ENCODE measurements at places on chromosomes 7 and 10. TPM values are rescaled to one million over a fixed set of nuclear protein-coding genes. Genes with fewer than 3 reads are reported as not detected.
A peak's percentile ranks its signal among the peaks of the same experiment; 100 is the strongest.

Gene NUDT13
- total RNA-seq = 0.51 TPM

GRCh38 chr7:102210787-102211186, 75.9 kb upstream of the SH2B2 start:
- no peak for DNase-seq

DNA sequence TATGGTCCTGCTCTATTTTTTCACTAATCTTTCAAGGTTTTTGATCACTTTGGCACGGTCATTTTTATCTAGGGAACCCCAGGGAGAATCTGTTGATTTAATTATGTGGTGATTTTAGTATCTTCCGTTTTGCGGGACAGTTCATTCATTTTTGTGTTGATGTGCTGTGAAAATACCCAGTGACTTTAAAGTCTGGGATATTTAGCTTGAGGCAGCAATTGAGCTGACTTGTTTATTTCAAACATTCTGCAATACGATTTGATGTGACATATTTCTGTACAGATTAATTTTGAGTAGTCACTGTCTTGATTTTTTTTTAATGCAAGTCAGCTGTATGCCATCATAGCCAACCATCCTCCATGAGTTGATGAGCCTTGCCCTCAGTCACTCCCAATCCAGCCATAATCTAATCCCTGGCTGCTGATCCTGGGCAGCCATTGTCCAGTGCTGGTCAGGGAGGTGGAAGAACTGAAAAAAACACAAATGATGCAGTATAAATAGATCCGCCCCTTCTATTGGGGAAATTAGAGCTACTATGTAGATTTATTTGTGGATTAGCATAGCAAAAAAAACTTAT, 183.4 kb downstream of the CCSER2 start:
- DNase-seq = no peak
- no peak overlapping the region for H3K4me3 ChIP-seq
- no peaks in the 10 kb centered on the region for H3K36me3 ChIP-seq

GRCh38 chr10:43461950-43462349, 25.0 kb downstream of the ZNF487 start:
- H3K4me3 ChIP-seq = no peak overlapping the region
- H3K4me1 ChIP-seq = no peaks in the 10 kb centered on the region
- no peak for DNase-seq
- no peaks in the 10 kb centered on the region for H3K36me3 ChIP-seq

DNA sequence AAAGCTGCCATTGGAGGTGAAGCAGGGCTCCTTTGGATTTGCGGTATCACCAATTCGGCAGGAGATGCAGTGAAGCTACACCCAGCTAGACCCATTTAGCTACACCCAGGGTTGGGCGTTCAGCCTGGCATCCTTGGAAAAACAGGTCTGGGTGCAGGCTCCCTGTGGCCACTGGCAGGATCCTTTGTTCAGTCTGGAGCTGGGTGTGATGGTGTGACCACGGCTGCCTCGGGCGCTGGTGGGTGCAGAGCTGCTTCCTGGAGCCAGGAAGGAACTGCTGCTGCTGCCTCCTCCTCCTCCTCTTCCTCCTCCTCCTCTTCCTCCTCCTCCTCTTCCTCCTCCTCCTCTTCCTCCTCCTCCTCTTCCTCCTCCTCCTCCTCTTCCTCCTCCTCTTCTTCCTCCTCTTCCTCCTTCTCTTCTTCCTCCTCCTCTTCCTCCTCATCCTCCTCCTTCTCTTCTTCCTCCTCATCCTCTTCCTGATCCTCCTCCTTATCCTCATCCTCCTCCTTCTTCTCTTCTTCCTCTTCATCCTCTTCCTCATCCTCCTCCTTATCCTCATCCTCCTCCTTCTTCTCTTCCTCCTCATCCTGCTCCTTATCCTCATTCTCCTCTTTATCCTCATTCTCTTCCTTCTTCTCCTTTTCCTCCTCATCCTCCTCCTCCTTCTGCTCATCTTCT, 84.0 kb downstream of the GRK5 start:
- no peaks in the 10 kb centered on the region for H3K27me3 ChIP-seq
- H3K4me1 ChIP-seq = no peaks in the 10 kb centered on the region
- H3K27ac ChIP-seq = peak overlapping the region; percentile 38
- no peak overlapping the region for H3K4me3 ChIP-seq
- no peaks in the 10 kb centered on the region for H3K36me3 ChIP-seq

GRCh38 chr7:40757109-40757508, 622.3 kb downstream of the SUGCT start:
- H3K27ac ChIP-seq = no peak overlapping the region
- no peaks in the 10 kb centered on the region for H3K27me3 ChIP-seq
- no peaks in the 10 kb centered on the region for H3K36me3 ChIP-seq
- no peak for DNase-seq
- H3K4me1 ChIP-seq = no peaks in the 10 kb centered on the region

DNA sequence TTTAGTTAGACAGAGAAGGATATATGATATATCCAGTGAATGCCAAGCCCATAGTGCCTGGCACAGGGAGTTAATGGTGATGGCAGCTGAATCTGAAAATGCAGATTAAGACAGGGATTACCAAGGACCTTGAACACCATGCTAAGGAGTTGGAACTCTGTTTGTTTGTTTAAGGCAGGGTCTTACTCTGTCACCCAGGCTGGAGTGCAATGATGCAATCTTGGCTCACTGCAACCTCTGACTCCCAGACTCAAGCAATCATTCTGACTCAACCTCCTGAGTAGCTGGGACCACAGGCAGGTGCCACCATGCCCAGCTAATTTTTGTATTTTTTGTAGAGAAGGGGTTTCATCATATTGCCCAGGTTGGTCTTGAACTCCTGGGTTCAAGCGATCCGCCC, 1.6 kb downstream of the AKR1D1 start:
- H3K4me1 ChIP-seq = no peaks in the 10 kb centered on the region
- H3K36me3 ChIP-seq = no peaks in the 10 kb centered on the region
- no peak overlapping the region for H3K4me3 ChIP-seq
- no peaks in the 10 kb centered on the region for H3K27me3 ChIP-seq
- no peak for DNase-seq

- no peaks in the 10 kb centered on the region for H3K27me3 ChIP-seq
- H3K4me3 ChIP-seq = no peak overlapping the region
- H3K4me1 ChIP-seq = no peaks in the 10 kb centered on the region
- H3K27ac ChIP-seq = no peak overlapping the region
- no peaks in the 10 kb centered on the region for H3K36me3 ChIP-seq
Measured at GRCh38 chr7:155965010-155965409, 152.7 kb upstream of the SHH start.

GRCh38 chr7:12805518-12805928, 118.1 kb downstream of the ARL4A start:
- no peaks in the 10 kb centered on the region for H3K36me3 ChIP-seq
- DNase-seq = no peak
- H3K4me1 ChIP-seq = no peaks in the 10 kb centered on the region
- no peak overlapping the region for H3K4me3 ChIP-seq
- H3K27me3 ChIP-seq = no peaks in the 10 kb centered on the region
